ENCODE measurements at places on chromosomes 5 and 9. TPM values are rescaled to one million over a fixed set of nuclear protein-coding genes. Genes with fewer than 3 reads are reported as not detected.

Gene LAMC3
- 21.9 TPM for total RNA-seq

Gene TNC
- total RNA-seq: 0.63 TPM

Gene IPPK
- total RNA-seq: 12.9 TPM

Gene COL15A1
- not detected for total RNA-seq

Gene ZNF354C
- 4.8 TPM for total RNA-seq

GRCh38 chr5:74250304-74251102 is 390.0 kb downstream of the ENC1 start:
- DNase-seq: no peak

GRCh38 chr9:35811381-35812024 is 559 bp downstream of the SPAG8 start:
- DNase-seq: no peak

DNA sequence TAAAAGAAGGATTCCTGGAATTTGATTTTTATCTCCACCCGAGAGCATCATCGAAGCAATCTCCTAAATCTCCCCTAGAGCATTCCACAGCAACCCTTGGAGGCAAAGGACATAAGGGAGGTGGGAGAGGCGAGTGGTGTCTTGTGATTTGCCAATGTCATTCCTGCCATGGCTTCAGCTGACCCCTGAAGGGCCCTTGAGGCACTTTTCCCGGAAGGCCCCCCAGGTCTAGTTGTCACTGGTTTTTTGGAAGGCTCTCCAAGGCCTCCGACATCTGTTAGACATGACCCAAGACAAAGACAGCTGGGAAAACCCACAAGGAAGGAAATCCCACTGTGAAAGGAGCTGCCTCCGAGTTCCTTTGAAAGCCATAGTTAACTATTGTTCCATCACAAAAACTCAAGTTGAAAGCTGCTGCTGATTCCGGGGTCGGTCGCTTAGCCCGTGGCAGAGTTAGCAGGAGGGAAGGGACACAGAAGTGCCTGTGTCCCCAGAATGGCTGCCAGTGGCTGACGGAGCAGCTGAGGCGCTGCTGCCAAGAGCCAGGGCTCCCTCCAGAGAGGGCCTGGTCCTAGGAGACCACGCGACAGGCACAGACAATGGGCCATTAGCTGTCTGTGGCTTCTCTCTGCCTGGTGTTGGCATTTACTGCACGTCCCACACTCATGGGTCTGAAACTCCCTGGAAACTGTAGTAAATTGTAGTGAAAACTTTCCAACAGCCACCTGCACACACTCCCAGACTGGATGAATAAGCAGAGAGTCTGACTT is 24.4 kb upstream of the TRIO start:
- peak; percentile 46 for DNase-seq

DNA sequence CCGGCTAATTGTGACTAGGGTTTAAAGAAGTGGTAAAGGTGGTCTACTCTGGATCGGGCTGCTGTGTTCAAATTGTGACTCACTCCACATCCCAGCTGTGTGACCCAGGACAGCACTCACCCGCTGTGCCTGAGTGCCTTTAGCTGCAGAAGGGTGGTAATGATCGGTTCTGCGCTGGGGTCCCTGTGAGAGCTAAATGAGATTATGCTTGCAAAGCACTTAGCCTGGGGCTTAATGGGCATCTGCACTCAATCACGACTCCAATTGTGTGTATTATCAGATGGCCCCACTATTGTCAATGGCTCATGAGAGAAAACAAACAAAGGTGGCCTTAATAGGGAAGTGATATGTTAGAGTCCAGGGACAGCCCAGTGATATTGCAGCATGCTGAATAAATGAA is 25.1 kb upstream of the TBC1D2 start:
- DNase-seq: no peak

DNA sequence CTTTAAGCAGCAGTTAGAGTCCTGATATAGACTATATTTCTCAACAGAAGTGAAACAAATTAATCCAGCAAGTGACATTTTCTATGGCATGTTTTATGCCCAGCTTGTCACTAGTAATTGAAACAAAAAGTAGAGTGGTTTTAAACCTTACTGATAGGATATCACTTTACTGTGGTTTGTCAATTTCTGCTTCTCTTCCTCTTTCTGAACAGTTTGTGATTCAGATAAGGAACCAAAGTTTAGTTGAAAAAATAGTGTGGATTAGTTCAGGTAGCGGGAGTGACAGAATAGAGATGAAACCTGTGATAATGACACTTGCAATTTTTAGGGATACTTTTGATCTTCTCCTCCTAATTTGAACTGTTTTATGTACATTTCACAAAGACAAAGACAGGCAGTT is 485.7 kb upstream of the EDIL3 start:
- no peak for DNase-seq

All from H9 (cell line).